ENCODE measurements at places on chromosomes 4 and X.

- no peak for DNase-seq
Measured at GRCh38 chr4:38503689-38504395, 160.2 kb upstream of the KLF3 start.

DNA sequence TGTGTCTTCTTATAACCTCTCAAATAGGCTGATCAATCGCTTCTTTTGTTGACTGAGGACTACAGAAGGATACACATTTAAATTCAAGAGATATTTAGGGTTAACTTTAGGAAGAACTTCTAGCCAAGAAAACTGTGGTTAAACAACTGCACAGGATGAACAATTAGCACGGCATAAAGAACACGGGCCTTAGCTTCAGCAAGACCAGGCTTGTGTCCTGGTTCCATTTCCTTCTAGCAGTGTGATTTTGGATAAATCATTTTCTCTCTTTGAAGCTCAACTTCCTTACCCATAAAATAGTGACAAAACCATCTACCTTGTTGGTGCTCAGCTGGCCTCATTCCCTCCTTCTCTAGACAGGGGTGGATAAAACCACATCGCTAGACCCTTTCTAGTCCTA is 117.6 kb downstream of the TSPAN5 start:
- DNase-seq, result no peak

DNA sequence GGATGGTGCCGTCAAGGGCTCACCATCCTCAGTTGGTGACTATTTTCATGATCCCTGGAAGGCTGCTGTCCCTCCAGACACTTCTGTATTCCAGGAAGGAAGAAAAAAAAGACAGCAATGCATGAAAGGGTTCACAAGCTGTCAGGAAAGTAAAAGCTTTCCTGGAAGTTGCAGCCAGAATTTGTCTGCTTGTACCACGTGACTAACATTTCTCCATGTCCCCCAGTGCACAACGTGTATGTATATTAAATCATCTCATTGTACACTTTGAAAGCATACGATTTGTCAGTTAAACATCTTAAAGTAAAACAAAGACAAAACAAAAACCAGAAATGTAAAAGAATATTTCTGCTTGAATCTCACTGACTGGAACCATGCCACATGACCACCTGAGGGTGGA is 127.4 kb upstream of the CLNK start:
- no peak for DNase-seq

GRCh38 chr4:187103351-187103750 is 379.7 kb upstream of the FAT1 start:
- DNase-seq, result no peak

- DNase-seq, result no peak
Measured at GRCh38 chr4:180528003-180528402, 1715.2 kb upstream of the TENM3 start.

DNA sequence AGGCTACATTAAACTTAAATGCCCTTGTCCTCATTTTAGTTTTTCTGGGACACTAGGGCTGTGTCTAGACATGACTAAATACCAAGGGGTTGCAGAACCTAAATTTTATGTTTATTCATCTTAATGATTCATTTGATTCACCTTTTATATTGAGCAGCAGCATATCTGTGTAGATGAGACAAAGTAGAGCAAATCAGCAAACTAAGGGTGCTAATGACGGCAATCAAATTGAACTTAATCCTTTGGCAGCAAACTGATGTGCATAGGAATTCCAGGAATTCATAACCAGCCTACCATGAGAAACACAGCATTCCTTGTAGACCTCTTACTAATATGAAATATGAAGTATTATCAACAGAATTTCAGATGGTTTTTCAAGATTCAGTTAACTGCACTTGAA is 25.1 kb downstream of the EPHA5 start:
- no peak for DNase-seq

GRCh38 chr4:139651282-139652194 is 14.1 kb upstream of the MGST2 start:
- peak; percentile 41 for DNase-seq

DNA sequence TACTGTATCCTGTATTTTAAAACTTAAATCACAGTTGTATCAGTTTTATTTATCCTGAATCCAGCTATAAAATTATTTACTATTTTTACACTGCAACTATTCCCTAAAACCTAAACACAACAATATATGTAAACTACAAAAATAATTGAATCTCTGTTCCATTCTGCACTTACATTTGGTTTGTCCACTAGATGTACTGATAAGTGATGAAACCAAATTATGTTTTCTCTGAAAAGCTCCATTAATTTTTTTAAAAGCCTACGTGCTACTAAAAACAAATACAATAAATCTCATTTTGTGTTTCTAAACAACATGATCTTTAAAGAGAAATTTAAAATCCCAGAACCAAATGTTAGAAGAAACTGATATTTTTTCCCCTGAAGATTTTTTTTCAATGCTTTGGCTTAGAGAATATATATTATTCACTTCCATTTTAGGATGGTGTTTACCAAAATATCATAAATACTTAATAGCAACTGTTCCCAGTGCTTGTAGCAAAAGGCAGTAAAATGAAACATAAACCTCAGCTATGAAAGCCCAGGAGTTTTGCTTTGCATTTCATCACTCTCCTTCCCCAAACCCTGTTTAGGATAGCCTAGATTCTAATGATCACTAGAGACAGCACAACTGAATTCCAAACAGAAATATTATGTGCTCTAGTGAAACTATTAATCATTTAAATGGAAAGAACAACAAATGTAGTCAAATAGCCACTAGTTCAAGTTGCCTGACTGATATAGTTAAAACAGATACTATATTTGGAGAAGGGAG is 19.7 kb downstream of the ANTXR2 start:
- DNase-seq, result no peak

GRCh38 chr4:121308328-121308663 is 72.5 kb downstream of the QRFPR start:
- DNase-seq, result no peak

GRCh38 chr4:101014417-101014816 is 332.9 kb downstream of the PPP3CA start:
- no peak for DNase-seq

DNA sequence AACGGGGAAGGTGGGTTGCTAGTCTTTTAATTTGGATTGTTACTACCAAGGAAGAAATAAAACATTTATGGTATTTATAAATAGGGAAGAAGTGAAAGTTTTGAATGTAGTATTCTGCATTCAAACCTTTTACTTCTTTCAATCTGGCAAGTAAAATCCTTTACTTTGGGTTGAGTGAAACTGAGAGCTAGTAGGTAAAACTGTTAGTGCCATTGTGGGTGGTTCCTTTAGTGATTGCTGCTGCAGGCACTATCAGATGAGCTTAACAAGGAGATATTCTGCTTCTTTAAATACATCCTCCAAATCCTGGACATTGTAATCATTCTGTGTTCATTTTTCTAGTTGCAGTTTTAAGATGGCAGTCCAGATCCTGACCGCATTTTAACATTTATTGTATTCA is 650.9 kb upstream of the PCDH10 start:
- no peak for DNase-seq

DNA sequence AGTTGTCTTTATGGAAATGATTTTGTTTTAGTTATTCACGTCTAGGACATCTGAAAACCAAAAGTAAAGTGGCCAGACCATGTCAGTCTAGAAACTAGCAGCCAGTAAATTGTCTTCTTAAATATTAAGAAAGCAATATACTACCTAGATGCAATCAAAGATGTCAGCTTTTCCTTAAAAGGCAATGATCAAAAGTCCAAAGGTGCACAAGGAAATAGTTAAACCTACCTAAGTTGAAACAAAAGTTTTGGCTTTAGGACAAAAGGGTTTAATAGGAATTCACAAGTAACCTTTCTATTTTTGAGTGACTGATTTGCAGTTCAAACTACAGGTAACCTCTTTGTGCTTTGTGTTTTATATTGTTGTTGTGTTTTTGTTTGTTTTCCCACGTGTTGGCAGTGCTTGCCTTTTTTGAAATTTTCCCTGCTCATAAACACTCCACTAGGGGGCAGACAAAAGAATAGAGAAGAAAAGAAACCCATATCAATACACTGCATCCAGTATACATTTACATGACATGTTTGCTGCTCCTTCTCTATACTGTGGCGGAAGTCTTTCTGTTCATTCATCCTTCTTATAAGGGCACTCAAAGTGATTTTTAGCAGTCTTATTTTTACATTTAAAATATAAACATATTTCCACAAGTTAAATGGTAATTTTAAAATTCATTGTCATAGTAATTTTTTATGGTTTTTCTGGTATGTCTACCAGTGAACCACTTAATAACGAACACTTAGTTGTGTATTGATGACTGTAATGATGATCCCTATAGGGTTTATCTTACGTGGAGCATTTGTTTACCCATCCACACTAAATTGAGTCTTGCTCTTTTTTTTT is 62.7 kb downstream of the GAB1 start:
- DNase-seq, result no peak

GRCh38 chr4:73433140-73433539 is 2.9 kb upstream of the AFP start:
- DNase-seq, result no peak

- DNase-seq, result no peak
Measured at GRCh38 chrX:13622401-13622964, 30.5 kb upstream of the TCEANC start.

DNA sequence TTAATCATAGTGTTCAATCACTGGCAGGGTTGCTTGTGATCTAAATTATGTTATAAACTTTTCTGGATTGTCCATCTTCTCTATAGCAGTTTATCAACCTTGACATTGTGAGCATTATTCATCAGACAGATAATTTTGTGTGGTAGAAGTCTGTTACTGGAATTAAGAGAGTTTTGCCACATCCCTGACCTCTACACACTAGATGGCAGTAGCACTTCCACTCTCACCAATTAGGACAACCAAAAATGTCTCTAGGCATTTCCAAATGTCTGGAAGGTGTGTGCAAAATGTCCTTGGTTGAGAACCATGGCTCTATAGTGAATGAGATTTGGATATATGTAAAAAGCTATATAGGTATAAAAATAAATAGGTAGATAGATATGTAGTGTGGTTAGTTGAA is 324.1 kb upstream of the FAM47C start:
- no peak for DNase-seq

DNA sequence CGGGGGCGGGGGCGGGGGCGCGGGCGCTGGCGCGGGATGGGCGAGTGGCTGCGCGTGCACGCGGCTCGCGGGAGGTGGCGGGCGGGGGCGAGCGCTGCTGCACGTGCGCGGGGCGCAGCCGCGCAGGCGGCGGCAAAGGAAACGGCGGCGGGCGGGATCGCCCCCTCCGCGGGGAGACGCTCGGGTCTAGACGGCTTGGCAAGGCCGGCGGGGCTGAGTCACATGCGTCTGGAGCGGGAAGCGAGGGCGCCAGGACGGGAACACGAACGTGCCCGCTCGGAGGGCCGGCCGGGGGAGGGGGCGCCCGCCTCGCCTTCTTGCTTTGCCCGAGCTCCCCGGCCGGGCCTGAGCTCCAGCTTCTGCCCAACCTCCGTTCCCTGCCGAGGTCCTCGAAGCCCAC is 4.3 kb upstream of the HAUS7 start:
- peak; percentile 22 for DNase-seq

GRCh38 chr4:185395956-185396723 is 416 bp upstream of the LRP2BP start:
- peak; percentile 91 for DNase-seq

- DNase-seq, result no peak
Measured at GRCh38 chr4:7156761-7157488, 35.4 kb upstream of the SORCS2 start.

DNA sequence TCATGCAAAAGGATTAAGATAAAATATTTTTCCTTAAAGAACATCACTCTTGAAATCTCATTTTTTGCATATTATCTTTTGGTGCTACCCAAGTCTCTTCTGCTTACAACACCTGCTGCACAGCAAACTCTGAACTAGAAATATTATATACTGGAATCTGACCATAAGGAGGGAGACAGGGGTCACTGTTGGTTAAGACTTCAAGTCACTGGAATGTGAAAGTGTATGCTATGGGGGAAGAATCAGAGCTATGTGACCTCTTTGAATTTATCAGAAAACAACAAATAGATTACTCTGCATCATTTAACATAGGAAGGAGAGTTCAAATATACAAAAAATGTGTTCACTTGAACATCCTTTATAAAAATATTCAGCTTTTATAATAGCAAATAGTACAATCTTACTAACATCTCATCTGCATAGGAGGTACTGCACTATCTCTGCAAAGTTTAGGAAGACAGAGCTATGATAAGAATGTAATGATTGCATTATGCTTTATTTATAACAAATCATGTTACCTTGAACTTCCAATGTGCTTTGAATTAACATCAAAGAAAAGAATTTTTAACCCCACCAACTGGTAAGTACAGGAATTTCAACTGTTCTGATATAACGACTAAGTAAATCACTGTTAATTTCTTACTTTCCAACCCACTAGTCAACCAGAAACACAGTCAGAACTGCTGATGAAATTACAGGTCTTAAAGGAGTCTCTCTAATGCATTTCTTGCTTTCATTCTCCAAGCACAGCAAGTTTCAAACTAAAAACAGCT is 69.8 kb downstream of the ZNF827 start:
- no peak for DNase-seq

DNA sequence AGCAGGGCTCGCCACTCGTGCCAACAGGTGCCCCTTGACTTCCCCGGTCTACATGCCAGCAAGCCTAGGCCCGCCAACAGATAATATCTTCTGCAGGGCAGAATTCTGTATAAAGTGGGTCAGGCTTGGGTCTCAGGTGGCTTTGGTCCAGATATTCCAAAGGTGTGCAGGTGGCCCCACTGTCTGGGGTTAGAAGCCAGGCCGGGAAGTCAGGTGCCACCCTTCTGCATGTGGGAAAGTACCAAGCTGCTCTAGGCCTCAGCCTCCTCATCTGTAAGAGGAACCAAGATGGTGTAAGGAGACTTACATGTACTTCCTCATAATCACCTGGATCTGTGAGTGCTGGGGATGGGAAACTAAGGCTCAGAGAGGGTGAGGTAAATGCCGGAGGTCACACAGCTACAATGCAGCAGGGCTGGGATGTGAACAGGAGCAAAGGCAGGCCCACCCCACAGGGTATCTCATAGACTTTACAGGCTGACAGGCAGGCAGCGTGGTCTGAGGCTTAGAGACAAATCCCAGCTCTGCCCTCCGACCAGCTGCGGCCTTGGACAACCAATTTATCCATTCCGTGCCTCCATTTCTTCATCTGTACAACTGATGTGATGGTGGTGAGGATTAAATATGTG is 35.9 kb downstream of the WDR1 start:
- no peak for DNase-seq

- DNase-seq, result no peak
Measured at GRCh38 chr4:109375778-109376414, 57.7 kb upstream of the SEC24B start.

DNA sequence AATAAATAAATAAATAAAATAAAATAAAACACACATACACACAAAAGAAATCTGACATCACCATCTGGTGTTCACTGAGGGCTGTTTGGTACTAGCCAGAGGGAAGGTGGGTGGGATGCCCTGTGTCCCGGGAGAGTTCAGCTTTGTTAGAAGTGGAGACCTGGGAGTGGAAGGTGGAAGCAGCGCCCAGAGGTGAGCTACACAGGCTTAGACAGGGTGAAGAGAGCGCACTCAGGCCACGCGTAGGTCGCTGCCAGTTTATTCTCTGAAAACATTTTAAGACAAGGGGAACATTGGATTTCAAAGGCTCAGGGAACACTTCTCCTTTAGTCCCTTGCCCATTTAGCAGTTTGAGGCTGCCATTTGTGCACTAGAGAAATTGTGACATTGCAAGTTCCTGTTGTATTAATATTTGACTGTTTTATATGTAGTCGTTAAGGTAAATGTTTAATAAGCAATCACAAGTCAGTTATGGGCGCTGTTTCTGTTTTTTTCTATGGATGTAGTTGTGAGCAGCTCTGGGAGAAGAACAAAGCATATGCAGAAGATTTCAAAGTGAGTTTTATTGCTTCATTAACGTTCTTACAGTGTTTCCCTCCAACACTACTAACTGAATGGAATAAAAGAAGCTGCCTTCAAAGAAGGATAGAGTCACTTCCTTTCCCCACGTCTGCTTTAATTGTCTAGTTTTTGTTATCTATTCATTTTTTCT is 405.5 kb upstream of the NR3C2 start:
- DNase-seq, result no peak
